ENCODE measurements at places on chromosomes 4 and X.
A peak's percentile ranks its signal among the peaks of the same experiment; 100 is the strongest.

DNA sequence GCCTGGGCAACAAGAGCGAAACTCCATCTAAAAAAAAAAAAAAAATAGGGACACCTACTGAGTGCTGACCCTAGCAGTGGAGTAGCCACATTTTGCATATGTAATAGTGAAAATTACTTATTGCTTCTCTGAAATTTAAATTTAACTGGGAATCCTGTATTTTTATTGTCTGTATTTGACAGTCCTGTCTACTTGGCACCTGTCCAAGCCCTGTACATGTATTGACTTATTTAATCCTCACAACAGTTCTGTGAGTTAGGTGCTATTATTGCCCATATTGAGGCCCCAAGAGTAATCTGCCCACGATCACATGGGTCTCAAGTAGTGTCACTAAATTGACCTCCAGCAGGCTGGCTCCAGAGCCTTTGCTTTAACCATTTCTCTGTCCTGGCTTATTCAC, 81.6 kb downstream of the WDR19 start:
- no peak for DNase-seq

DNA sequence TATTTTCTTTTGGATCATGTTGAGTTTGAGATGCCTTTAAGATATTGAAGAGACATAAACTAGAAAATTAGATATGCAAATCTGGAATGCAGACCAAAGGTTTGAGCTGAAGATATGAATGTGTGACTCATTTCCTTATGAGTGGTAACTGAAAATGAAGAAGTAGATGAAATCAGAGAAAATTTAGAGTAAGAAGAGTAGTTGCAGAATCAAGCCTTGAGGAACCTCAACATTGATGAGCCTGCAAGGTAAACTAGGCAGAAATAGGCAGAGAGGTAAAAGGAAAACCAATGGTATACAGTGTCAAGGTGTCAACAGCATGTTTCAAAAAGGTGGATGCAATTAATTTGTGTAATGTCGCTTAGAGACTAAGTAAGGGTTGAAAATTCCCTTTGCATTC, 142.8 kb downstream of the MOSPD2 start:
- no peak for DNase-seq

DNA sequence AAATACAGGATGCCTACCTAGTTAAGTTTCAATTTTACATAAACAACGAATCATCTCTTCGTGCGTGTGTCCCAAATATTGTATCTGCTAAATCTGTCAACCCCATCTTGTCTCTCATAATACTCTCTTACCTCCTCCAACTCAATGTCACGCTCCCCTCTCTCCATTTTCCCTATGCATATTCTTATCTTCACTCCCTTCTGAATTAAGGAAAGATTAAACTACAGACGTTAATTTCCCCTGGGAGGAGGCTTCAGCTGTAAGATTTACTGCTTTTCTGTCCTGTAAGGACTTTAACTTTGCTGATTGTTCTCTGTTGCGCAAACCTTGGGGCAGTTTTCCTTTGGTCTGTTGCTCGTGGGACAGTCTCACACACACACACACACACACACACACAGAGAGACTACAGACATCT, 455 bp upstream of the ABCB7 start:
- DNase-seq, result no peak

GRCh38 chr4:32560306-32560705, 1840.1 kb downstream of the PCDH7 start:
- no peak for DNase-seq

DNA sequence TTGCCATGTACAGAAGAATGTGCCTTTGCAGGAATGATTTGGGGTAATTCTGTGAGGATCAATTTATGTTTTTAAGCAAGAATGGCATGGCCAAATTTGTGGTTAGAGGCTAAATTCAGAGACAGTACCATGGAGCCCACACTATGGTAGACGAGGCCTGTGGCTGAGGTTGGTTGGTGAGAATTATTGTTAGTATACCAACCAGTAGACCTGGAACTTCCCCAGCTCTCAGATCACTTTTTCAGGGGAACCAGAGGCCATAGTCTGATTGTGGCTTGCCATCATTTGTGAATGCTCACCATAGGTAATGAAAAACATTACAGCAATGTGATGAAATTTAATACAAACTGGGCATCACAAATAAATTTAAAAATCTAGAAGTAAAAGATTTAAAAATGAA, 56.3 kb downstream of the SHISA3 start:
- no peak for DNase-seq

GRCh38 chrX:124910611-124911010, 409.1 kb upstream of the TEX13C start:
- DNase-seq, result no peak

GRCh38 chrX:74423289-74423998, 2.2 kb downstream of the SLC16A2 start:
- no peak for DNase-seq

DNA sequence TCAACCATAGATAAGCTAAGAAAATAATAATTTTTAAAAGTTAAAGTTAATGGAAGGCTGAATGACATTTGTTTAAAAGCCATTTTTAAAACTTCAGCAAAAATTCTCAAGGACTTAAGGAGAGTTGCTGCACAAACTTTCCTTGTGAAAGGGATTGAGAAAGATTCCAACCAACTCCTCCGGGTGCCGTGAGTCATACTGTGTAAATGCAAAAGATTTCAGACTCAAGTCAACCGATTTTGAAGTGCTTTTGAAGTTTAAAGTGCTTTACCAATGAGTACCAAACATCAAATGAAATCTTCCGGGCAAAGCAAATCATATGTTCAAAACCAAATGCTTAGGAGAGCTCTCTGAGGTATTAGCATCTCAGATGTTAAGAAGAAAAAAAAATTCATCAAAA, 31.4 kb downstream of the VCX2 start:
- DNase-seq, result no peak

GRCh38 chrX:42976746-42977366, 198.9 kb upstream of the PPP1R2C start:
- DNase-seq, result no peak

- no peak for DNase-seq
Observed at GRCh38 chr4:83128240-83128929, 13.9 kb upstream of the PLAC8 start.

GRCh38 chr4:90425893-90426292, 298.7 kb downstream of the CCSER1 start:
- no peak for DNase-seq

DNA sequence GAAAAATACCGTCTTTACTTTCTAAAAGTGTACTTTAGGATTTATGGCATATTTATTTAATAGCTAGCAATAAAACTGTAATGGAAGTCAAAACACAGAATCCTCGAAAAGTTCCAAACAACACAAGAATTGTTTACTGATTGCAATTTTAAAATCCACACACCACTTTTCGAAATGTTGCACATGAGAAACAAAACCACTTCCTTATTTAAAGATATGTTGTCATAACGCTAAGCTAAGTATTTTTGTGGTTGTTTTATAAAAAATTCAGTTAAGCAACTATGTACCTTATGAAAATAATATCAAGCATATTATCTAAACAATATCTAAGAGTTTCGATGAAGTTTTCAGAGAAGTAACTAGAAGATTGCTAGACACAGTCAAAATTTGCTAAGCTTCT, 344 bp downstream of the TMPRSS11D start:
- no peak for DNase-seq

DNA sequence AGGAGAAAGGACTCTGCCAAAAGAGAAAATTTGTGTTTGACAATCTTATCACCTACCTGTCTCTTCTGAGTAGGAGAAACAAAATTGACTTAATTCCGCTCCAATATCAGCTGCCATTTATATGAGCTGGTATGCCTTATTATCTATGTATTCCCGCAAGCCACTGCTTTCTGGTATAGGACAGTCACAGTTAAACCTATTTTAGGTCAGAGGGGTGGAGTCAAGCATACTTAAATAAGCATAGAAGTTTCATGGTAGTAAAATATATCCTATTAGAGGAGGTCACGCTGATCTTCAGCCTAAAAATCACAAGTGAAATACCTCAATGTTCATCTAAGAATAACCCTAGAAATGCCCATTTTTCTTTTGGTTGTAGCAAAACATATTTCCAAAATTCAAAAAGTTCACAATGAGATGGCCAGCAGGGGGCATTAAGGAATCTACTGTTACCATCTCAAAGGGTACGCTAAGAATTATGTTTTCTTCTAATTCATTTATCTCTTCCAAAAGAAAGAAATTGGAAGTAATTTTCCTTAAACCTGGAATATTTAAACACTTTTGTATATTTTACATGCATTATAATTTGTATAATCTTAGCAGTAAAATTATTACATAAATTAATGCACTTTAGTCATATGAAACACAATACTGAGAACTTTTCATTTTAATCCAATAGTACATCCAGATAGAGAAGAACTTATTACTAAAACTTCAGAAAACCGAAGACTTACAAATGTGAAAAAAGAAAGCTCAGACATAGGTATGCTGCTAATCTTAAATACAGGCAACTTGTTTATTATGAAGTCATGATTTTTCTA, 10.5 kb downstream of the PPAT start:
- DNase-seq, result no peak

- DNase-seq, result no peak
Observed at GRCh38 chrX:25851141-25851540, 287.0 kb upstream of the MAGEB18 start.

DNA sequence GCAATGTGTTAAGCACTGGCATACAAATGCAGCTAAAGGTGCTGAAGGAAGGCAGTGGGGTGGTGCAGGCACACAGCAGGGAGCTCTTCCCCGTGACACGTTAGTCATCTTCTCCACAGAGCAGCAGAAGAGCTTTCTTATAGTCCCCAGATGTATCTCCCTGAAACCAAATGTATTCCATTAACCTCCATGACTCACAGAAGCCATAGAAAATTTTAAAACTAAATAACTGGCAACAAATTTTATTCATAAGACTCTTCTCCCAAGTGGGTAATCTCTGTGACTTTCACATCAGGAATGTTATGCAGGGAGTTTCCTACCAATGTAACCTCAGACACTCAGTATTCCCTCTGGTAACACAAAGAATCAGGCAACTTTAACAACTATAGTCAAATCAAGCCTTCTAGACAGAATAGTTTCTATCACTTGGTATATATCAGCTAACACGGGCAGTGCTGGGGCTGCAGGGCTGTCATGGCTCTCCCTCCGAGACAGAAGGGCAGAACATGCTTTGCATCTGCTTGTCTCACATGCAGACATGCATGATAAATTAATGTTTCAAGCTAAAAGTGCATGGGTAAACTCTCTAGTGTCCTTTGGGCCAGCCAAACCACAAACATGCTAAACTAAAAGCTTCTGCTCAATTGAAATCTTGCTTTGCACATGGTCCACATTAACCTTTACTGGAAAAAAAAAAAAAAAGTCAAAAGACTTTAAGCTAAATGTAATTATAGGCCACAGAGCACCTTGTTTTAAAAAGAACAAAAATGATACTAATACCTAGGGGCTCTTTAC, 28.2 kb downstream of the ANXA5 start:
- no peak for DNase-seq

DNA sequence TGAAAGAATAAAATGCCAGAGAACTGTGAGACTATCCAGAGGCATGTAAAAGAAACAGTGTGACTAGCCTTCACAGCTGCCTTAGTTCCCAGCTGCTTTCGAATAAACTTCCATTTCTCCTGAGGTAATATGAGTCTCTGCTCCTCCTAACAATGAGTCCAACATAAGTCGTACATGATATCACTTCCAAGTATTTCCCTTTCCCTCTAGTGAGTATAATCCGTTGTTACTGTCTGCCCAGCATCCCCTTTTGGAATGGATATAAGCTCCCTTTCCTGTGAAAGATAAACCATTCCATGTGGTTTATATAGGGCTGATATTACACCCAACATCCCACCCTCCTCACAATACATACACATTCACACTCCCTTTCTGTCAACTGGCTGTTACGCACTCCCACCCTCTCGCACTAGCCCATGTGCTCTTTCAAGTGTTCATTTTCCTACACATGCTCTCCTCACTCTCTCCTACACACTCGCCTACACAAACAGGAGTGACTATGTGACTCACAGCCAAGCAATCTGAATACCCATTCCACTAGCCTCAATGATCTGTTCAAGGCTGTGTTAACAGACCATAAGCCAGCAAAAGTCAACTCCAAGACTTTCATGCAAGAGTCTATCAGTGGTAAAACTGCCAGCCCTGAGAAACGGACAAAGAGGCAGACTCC, 5.0 kb downstream of the NAF1 start:
- DNase-seq, result no peak

DNA sequence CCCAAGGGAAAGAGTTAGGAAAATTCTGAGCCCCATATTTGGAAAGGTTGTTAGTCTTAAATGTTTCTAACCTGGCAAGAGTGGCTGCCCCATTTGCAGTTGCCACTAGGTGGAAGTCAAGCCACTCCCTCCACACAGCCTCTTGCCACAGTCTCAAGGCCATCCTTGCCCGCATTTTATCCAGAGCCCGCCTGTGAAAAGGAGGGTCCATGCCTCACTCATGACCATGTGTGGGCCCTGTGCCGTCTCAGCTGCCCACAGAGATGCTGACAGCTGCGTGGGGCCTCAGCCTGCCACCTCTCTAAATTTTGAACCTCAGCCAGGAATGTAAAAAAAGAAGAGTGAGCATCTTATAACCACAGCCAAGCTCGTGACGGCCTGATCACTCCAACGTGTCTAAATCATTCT, 201.5 kb upstream of the FAM241A start:
- peak; percentile 10 for DNase-seq

DNA sequence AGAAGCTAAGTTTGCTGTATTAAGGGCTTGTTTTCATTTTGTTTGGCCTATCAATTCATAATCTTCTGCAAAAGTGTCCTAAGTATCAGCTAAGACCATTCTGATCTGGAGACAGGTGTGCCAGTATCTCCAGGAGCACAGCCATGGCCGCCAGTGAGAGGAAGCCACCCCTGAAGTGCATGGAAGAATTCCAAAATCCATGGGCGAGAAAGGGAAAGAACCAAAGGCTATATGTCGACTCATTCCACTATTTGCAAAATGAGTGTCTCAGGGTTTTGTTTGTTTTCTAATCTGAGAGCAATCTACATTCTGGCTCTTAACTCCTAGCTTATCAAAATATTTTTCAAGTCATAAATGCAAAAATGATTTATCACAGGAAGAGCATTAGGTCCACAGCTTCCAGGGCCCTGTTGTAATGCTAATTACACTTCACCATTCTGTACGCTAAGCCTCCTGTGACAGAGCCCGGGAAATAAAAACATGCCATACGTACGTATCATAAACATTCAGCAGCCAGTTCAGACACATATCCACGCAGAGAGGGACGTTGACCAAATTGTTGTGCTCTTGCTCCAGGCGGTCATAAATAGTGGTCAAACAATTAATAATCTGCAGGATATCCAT, 137.3 kb upstream of the FTHL17 start:
- no peak for DNase-seq

- no peak for DNase-seq
Observed at GRCh38 chrX:115360220-115360781, 70.8 kb downstream of the LUZP4 start.

DNA sequence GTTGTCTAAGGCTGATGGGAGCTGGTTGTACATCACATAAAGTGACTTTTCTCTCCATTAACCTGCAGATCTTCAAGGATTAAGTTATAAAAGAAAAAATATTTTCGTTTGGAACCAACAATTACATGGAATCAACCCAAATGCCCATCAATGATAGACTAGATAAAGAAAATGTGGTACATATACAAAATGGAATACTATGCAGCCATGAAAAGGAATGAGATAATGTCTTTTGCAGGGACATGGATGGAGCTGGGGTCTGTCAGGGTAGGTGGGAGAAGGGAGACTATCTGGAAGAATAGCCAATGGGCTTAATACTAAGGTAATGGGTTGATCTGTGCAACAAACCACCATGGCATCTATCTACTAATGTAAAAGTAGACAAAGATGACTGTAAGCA, 313.2 kb downstream of the FSTL5 start:
- DNase-seq, result no peak

Measured in progenitor cell of endocrine pancreas (in vitro differentiated cells).